ENCODE measurements at places on chromosomes 5 and 9. TPM values are rescaled to one million over a fixed set of nuclear protein-coding genes. Genes with fewer than 3 reads are reported as not detected.

Gene C5orf52
- polyA plus RNA-seq = not detected

Gene SHLD3
- polyA plus RNA-seq = 3.5 TPM

Gene NMUR2
- polyA plus RNA-seq = not detected

Gene SH3RF2
- polyA plus RNA-seq = 7.7 TPM

Gene PRDM9
- not detected for polyA plus RNA-seq

Gene LCN9
- not detected for polyA plus RNA-seq

Gene ADAMTS13
- polyA plus RNA-seq = 14.1 TPM

Gene GABRB2
- polyA plus RNA-seq = 2.0 TPM

Gene OR13C3
- not detected for polyA plus RNA-seq

Gene PCDH12
- polyA plus RNA-seq = 17.8 TPM

Gene TSSK1B
- not detected for polyA plus RNA-seq

Gene ACTBL2
- polyA plus RNA-seq = not detected

Gene F12
- 9.1 TPM for polyA plus RNA-seq

Gene PCDHGA1
- 1.0 TPM for polyA plus RNA-seq

Gene ANKRD18B
- polyA plus RNA-seq = 0.93 TPM

Gene MAN1B1
- 56.7 TPM for polyA plus RNA-seq

Gene DNAJB5
- polyA plus RNA-seq = 12.0 TPM

Gene SLC35A4
- 87.2 TPM for polyA plus RNA-seq

Gene HTR1A
- not detected for polyA plus RNA-seq

Gene GRXCR2
- not detected for polyA plus RNA-seq

Gene CCDC183
- polyA plus RNA-seq = 5.7 TPM

Gene UBE2QL1
- 0.82 TPM for polyA plus RNA-seq

Gene PCDHGB6
- 7.3 TPM for polyA plus RNA-seq

All from renal pelvis (tissue), 12 donors.